ENCODE measurements at places on chromosomes 13 and 19.

GRCh38 chr13:48478391-48478790, 54.5 kb downstream of the RCBTB2 start:
- no peak for DNase-seq

GRCh38 chr13:106789911-106790310, 222.0 kb upstream of the ARGLU1 start:
- no peak for DNase-seq

- DNase-seq = no peak
Observed at GRCh38 chr13:59701261-59701660, 462.5 kb downstream of the DIAPH3 start.

DNA sequence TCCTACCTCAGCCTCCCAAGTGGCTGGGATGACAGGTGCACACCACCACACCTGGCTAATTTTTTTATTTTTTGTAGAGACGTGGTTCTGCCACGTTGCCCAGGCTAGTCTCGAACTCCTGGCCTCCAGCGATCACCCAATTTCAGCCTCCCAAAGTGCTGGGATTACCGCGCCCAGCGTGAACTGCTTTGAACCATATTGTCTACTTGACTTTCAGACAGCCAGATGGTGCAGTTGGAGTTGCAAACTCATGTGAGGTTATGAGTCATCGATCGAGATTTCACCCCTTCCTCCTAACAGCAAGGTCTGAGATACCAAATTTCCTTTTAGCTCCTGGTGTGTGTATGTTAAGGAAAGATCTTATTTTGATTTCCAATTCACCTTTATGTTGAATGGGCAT, 2.7 kb downstream of the SLC27A1 start:
- no peak for DNase-seq

DNA sequence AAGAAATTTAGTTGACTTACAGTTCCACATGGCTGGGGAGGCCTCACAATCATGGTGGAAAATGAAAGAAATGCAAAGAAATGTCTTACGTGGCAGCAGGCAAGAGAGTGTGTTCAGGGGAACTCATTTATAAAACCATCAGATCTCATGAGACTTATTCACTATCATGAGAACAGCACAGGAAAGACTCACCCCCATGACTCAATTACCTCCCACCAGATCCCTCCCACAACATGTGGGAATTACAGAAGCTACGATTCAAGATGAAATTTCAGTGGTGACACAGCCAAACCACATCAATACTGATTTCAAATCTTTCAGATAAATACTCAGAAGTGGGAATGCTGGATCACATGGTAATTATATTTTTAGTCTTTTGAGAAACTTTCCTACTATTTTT, 1357.9 kb downstream of the SLITRK5 start:
- DNase-seq = no peak

DNA sequence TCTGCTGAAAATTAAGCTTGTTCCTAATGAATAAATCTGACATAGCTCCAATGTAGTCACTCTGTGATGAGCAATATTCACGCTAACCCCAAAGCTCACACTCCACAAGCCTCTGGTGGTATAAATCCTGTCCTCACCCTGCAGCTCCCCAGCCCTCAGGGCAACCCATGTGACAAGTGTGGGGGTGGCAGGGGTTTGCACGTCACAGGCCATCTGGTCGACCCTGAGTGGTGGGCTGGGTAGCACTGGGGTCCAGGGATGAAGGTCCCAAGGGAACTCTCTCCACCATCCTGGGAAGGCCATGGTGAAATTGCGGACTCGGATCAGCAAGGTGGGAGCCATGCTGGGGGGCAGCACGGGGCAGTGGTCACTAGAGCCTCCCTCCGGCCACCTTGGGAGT, 100.0 kb upstream of the SOX1 start:
- no peak for DNase-seq

GRCh38 chr13:39457274-39457673, 145.7 kb downstream of the LHFPL6 start:
- DNase-seq = no peak

GRCh38 chr19:34179066-34179465, 6.8 kb downstream of the LSM14A start:
- no peak for DNase-seq

DNA sequence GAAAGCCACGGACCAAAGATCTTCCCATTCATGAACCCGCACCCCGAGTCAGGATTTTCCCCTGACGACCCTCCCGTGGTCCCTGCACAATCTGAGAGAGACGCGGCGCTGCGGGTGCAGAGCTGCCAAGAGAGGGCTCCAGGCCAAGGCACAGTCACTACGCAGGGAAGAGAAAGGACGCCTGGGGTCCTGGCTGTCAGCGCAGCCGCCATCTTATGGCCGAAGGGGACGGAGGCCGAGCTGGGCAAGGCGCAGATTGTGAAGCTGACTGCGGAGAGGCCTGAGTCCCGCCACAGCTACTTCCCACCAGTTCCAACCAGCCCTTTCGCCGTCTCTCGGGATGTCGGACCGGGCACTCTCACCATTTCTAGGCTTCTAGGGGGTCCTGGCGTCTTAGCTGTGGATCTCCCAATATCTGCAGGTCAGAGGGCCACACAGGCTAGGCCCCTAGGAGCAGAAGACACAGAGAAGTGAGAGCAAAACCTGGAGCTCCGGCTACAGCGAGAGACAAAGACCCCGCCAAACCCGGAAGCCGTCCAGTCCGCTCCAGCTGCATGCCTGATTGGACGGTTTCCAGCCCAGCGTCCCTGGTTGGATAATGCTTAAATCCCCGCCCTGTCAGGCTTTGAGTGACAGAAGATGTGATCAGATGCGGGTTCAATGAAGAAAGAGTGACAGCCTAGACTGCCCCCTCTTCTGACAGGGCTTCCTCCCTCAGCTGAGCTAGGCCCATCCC, at the start of gene ZNF100:
Gene ZNF100 (minus strand): TSS at position 515 of the 736 bp plus-strand sequence. CDS start 150 bp downstream, at position 365.
- peak; percentile 59 for DNase-seq

GRCh38 chr19:44202470-44202869, 9.9 kb upstream of the ZNF227 start:
- DNase-seq = no peak

DNA sequence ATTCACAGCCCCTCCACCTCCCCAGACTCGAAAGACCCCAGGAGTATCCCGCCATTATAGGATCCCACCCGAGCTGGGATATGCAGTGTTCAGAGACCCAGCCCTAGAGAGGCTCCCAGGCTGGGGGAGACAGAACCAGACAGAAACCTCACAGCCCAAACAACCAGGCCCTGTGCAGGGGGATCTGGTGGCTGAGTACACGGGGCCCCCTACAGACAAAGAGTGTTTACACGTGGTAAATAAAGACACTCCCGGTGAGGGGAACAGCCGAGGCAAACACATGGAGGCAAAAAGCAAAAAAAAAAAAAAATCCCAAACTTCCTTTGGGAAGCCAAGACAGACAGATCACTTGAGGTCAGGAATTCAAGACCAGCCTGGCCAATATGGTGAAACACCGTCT, 25.1 kb downstream of the TINCR start:
- no peak for DNase-seq

DNA sequence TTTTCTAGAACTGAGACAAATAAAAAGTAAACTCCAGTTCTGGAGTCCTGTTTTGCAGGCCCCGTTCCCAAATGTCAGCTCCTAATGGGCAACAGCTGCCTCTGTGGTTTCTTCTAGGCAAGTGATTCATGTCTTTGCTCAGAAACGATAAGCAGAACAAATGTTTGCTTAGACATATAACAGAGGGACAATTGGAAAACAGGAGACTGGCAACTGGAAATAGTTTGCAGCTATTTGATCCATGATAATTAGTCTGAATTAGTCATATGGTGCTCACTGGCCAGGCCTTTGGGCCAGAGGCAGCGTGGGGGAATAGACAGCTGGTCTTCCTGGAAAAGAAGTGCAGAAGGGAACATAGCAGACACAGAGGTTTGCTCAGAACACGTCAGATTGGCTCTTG, 29.2 kb upstream of the TSHZ3 start:
- DNase-seq = no peak

GRCh38 chr13:26760832-26761582, 421 bp upstream of the GPR12 start:
- no peak for DNase-seq

DNA sequence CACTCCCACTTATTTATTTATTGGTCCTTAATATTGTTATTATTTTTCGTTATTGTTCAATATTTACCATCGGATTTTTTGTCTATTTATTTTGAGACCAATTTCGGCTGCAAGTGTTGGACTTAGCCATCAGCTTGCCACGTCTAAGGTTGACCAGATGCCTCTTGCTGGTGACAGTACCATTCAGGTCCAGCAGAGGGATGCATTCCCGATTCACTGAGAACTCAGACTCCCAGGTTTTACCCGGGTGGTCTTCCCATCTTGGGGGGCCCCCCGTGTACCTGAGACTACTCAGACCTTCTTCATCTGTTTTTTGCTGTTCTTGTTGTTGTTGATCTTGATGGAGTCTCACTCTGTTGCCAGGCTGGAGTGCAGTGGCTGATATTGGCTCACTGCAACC, 1435.2 kb downstream of the UQCRFS1 start:
- DNase-seq = no peak

GRCh38 chr13:110503037-110503901, 58.3 kb downstream of the RAB20 start:
- no peak for DNase-seq

- peak; percentile 50 for DNase-seq
Observed at GRCh38 chr19:45499196-45500180, 1.2 kb downstream of the PPM1N start.

DNA sequence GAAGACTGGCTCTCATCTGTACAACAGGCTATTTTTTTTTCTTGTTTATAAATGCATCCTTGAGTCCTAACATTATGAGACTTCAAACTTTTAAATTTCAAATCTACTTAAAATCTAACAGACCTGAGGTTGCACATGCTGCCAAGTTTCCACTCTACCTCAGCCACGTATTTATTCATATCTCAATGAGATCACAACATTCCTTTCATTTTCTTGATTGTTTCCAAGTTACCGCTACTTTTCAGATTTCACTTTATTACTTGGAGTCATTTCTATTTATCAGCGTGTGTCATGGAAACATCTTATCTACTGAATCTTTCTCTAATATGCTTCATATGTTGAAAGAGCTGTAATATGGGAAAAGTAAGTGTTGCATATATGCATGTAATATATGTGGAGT, 1257.5 kb upstream of the ATXN8OS start:
- no peak for DNase-seq

- no peak for DNase-seq
Observed at GRCh38 chr13:26022538-26023292, 29.1 kb downstream of the SHISA2 start.

DNA sequence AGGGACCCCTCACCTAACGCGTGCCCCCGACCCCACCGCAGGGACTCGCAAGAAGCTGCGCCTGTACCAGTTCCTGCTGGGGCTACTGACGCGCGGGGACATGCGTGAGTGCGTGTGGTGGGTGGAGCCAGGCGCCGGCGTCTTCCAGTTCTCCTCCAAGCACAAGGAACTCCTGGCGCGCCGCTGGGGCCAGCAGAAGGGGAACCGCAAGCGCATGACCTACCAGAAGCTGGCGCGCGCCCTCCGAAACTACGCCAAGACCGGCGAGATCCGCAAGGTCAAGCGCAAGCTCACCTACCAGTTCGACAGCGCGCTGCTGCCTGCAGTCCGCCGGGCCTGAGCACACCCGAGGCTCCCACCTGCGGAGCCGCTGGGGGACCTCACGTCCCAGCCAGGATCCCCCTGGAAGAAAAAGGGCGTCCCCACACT, 4.7 kb upstream of the MYBPC2 start:
- DNase-seq = no peak

GRCh38 chr13:30111810-30112209, 195.5 kb downstream of the KATNAL1 start:
- DNase-seq = no peak

GRCh38 chr13:72561791-72562190, 165.6 kb downstream of the MZT1 start:
- DNase-seq = no peak

DNA sequence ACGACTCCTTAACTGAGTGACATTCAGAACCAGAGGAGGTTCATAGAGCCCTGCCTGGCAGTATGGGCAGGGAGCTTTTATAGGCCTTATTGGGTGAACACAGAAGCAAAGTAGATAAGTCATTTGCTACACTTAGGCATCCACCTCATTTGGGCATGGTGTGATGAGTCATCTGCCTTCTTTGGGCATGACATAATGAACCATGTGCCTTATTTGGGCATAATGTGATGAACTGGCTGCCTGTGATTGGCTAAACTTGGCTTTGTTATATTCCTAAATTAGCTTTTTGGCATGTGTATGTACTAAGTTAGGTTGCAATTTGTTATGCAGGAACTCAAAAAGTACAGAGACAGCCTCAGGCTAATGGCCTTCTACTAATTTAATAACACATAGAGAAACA, 2210.2 kb upstream of the PCDH20 start:
- DNase-seq = no peak

DNA sequence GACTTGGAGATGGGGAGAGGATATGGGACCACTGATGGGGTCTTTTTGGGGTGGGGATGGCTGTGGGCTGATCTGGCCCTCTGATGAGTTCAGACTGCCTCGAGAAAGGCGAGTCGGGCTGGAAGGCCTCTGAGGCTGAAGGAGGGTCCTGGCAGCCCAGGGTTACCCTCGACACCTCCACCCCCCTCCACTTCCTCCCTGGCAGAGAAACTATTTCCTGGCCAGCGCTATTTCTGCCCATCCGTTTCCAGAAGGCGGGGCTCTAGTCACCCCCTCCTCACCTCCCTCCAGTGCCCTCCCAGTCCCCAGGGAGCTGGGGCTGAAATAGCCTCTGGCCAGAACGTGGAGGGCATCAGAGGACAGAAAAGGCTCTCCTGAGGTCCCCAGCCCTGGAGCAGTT, 9.7 kb downstream of the EXOC3L2 start:
- DNase-seq = no peak

DNA sequence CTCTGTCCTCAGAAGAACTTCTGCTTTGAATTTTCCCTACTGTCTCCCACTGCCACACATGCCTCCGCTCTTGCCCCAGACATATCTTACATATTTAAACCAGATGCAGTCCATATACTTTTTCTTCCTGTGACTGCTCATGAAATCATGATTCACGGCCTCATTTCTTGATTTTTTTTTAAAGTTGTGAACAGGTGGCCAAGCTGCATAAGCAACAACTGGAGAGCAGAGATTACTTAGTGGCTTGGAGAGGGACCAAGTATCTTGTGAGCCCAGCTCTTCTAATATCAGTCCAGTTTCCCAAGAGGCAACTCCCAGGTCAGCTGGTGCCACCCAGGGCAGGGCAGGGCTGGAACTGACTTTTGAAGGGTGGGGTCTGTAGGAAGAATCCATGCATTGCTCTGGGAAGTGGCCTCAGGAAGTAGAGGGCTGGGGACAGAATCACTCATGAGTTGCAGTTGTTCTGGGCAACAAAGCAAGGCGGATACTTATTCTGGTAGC, 152.4 kb downstream of the LMO7 start:
- no peak for DNase-seq

DNA sequence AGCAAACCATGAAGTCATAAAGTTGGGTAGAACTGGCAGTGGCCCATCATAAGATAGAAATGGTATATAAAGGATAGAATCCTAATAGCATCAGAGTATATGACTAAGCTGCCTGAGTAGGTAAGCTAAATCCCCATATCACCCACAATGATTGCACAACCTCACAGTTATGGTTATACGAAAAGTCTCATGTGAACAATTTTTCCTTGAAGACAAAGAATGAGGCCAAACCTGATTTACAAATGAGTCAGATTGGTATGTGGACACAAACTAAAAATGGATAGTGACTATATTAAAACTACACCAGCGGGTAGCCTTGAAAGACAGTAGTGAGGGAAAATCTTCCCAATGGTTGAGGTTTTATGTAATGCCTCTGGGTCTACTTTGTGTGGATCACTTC, 40.9 kb upstream of the UFM1 start:
- no peak for DNase-seq

- DNase-seq = no peak
Observed at GRCh38 chr19:4201798-4202197, 19.3 kb downstream of the ANKRD24 start.

- no peak for DNase-seq
Observed at GRCh38 chr19:38370299-38370698, 4.1 kb upstream of the PSMD8 start.

- DNase-seq = no peak
Observed at GRCh38 chr13:94632226-94632980, 30.7 kb downstream of the GPR180 start.

Data from T-helper 1 cell (primary cell).